ENCODE measurements at places on chromosomes 2 and 18.

- H3K4me1 ChIP-seq: peaks cover 29% of the 10 kb centered on the region
- no peak for DNase-seq
- no peak overlapping the region for H3K4me3 ChIP-seq
- no peak overlapping the region for H3K27ac ChIP-seq
Measured at GRCh38 chr2:213281156-213281555, 3.1 kb upstream of the SPAG16 start.

DNA sequence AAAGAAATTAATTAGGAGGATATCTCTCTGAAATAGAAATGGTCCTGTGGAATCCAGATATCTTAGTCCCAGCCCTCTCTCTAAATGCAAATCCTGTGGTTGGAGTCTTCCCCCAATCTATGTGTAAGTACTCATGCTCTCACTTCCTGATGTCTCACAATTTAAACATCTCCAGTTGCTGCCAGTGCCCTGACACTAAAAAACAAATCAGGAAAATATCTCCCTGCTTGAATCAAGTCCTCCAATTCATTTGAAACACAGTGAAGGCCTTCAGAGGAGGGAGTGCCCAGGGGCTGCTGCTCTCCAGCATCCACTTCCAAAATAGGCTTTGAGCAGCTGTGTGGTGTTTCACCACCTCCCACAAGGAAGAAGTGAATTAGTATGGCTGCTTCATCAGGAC is 413.8 kb downstream of the RAD51AP2 start:
- no peak overlapping the region for H3K27ac ChIP-seq
- H3K27me3 ChIP-seq: no peaks in the 10 kb centered on the region
- no peak overlapping the region for H3K4me3 ChIP-seq
- peaks cover 9% of the 10 kb centered on the region for H3K36me3 ChIP-seq
- no peaks in the 10 kb centered on the region for H3K4me1 ChIP-seq
- DNase-seq: no peak

DNA sequence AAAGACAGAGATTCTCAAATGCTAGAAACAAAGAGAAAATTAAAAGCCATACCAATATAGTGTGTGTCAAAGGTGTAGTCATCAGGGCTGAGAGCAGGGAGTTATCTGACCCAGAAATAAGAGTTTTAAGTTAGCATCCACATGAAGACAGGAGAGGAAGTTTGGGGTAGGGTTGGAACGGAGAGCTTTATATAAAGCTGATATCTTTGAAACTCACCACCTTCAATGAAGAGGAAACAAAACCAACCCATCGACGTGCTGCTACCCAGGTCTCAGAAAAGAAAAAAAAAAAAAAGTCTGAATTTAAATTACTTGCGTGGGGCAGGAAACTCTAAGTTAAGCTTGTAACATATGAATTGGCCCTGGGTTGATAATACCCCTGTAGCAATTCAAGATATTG is 42.4 kb downstream of the ARL4C start:
- H3K27ac ChIP-seq: no peak overlapping the region
- H3K4me3 ChIP-seq: no peak overlapping the region
- no peaks in the 10 kb centered on the region for H3K27me3 ChIP-seq
- no peak for DNase-seq
- peaks cover 56% of the 10 kb centered on the region for H3K4me1 ChIP-seq

DNA sequence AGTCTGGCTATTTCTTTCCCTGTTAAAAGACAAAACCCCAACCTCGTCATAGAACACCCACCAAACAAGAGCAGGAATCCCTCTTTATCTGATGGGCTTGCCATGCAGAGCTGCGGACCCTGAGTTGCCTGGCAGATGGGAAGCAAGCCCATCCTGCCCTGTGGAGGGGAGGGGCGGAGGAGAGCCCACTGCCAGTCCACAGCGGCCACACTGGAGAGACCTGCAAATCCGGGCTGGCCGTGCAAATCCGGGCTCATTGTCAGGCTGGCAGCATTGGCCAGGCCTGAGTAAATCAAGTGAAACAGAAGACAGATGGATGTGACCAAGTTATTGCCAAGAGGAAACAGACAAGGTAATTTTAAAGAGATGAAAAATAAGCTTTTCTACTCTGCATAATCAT is 22.0 kb downstream of the MYL12B start:
- H3K27ac ChIP-seq: no peak overlapping the region
- H3K4me3 ChIP-seq: no peak overlapping the region
- H3K36me3 ChIP-seq: no peaks in the 10 kb centered on the region
- peaks cover 6% of the 10 kb centered on the region for H3K4me1 ChIP-seq
- no peaks in the 10 kb centered on the region for H3K27me3 ChIP-seq
- DNase-seq: no peak

DNA sequence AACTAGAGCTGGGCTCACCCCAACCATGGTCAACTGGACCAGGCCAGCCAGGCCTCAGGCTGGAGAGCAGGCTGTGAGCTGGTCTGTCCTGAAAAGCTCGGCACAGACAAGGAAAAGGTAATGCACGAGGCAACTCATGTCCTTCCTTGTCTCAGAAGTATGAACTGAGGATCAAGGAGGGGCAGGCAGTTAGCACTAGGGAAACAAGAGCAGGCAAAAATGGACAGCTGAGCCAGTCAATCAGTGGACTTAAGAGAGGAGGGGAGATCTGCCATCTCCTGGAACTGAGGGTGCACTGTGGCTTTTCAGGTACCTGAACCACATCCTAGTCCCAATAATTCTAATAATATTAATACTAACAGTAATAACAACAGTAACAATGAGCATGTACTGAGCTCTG is 20.6 kb upstream of the WIPF1 start:
- no peak overlapping the region for H3K4me3 ChIP-seq
- peaks cover 2% of the 10 kb centered on the region for H3K27me3 ChIP-seq
- H3K27ac ChIP-seq: peak overlapping the region; percentile 28
- H3K4me1 ChIP-seq: peaks cover 52% of the 10 kb centered on the region
- H3K36me3 ChIP-seq: peaks cover 18% of the 10 kb centered on the region
- no peak for DNase-seq

DNA sequence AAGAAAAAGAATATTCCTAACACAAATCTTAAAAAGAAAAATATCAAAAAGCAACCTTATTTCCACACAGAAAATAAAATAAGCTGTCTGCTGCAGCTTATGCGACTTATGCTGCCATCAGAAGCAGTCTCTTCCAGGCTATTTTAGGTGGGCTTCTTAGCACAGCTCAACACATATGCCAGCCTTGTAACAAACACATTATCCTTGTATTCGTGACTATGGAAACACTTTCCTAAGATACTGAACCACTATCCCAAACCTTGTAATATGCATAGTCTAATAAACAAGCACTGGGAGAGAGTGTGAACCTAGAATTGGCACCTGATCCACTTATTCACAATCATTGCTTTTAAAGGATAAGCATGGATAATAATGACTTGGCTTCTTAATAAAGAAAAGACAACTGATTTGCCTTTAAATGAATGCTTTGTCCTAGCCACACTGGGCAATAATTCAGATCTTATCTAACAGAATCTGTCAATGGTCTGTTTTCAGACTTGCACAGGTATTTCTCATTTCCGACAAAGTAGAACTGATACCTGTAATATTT is 40.0 kb upstream of the RNU4ATAC start:
- H3K4me3 ChIP-seq: no peak overlapping the region
- H3K27ac ChIP-seq: peak overlapping the region; percentile 17
- no peaks in the 10 kb centered on the region for H3K27me3 ChIP-seq
- H3K4me1 ChIP-seq: peaks cover 39% of the 10 kb centered on the region

DNA sequence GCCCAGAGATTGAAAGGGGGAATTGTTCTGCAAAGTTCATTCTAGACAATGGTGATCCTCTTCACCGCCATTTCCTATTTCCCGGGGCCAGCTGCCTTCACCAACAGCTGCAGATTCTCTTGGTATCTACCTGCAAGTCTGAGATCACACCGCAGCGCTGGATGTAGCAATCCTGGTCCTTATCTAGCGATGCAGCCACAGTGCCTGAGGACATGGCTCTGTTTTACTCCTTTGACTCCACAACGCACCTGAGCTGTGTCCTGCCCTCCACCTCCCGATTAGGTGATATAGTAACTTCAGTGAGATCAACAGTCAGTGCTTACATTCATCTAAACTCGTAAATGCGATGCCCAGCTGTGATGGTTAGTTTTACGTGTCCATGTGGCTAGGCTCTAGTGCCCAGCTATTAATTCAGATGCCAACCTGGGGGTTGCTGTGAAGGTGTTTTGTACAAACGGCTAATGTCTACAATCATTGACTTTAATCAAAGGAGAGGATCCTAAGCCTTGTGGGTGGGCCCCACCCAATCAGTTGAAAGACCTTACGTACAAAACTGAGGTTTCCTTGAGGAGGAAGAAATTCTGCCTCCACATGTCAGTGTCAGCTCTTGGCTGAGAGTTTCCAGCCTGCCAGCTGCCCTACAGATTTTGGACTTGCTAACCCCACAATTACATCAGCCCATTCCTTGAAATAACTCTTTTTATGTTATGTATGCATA is 189.8 kb downstream of the SH3BP4 start:
- no peak overlapping the region for H3K27ac ChIP-seq
- no peaks in the 10 kb centered on the region for H3K4me1 ChIP-seq
- DNase-seq: no peak
- H3K36me3 ChIP-seq: no peaks in the 10 kb centered on the region

DNA sequence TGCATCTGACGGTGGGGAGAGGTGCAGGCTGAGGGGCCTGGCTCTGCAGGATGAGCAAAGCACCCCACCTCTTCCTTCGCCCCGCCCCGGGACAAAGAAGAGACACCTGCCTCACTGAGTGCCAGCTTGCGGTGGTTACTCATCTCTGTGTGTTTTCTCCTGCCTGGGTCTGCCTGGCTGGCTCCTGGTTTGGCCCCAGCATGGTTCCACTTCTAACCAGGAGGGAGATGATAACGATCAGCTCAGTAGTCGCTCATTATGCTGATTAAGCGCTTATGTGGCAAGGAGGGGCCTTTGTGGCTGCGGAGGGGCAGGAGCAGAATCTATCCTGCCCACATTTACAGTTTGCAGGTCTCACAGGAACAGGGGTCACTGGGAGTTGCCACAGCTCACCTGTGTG is 68.7 kb upstream of the EDAR start:
- no peak for DNase-seq
- H3K4me1 ChIP-seq: no peaks in the 10 kb centered on the region
- no peaks in the 10 kb centered on the region for H3K36me3 ChIP-seq
- no peak overlapping the region for H3K4me3 ChIP-seq
- H3K27ac ChIP-seq: no peak overlapping the region
- peaks cover 55% of the 10 kb centered on the region for H3K27me3 ChIP-seq

DNA sequence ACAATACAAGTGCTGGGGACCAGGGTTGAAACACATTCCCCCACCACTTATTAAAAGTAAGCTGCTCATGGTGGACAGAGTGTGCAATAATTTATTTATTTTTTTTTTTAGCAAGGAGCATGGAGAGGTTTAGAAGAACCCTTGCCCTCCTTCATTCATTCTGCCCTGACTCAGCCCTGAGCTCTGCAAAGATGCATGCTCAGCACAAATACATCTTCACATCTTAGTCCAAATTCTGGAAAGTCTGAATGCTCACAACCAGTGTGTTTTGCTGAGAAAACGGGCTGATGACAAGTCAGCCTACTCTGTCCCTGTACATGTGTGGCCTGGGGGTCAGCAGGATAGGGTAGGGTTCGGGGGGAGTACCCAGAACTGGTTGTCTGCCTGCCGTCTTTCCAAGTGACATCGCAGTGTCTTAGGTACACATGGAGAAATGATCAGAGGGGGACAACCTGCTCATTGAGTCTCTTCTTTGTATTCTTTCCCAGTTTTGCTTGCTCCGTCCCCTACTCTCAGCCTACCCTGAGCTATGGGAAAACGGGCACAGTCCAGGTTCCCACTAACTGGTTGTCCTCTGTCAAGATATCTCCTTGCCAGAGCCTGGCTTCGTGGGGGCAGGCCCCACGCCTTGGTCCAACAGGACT is 76.4 kb downstream of the ADD2 start:
- no peak overlapping the region for H3K27ac ChIP-seq
- H3K27me3 ChIP-seq: peaks cover 45% of the 10 kb centered on the region
- H3K4me1 ChIP-seq: peaks cover 11% of the 10 kb centered on the region
- H3K36me3 ChIP-seq: no peaks in the 10 kb centered on the region
- H3K4me3 ChIP-seq: no peak overlapping the region
- DNase-seq: no peak

- H3K4me3 ChIP-seq: no peak overlapping the region
- no peaks in the 10 kb centered on the region for H3K27me3 ChIP-seq
- H3K36me3 ChIP-seq: peaks cover 18% of the 10 kb centered on the region
- peak; percentile 30 for DNase-seq
Measured at GRCh38 chr2:56648802-56649201, 465.0 kb downstream of the CCDC85A start.

DNA sequence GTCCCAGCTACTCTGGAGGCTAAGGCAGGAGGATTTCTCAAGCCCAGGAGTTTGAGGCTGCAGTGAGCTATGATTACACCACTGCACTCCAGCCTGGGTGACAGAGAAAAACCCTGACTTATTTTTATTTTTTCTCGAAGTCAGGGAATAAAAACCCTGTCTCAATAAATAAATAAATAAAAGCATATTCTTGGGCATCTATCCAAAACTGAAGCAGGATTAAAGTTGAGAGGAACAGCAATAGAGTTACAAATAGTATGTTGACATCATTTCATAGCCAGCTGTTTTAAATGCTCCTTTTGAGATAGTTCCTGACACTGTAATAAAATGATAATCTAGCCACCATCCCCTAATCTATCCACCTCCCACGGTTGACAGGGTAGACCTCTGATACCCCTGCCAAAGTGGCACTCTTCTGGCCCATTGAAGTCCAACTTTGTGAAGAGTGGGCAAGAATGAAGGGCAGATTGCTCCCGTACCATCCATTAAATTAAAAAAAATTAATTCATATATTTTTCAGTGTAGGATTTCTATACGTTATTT is 42.3 kb upstream of the LPIN2 start:
- no peaks in the 10 kb centered on the region for H3K36me3 ChIP-seq
- H3K27ac ChIP-seq: no peak overlapping the region
- H3K27me3 ChIP-seq: peaks cover 8% of the 10 kb centered on the region

- H3K4me3 ChIP-seq: no peak overlapping the region
- H3K4me1 ChIP-seq: peaks cover 17% of the 10 kb centered on the region
- no peaks in the 10 kb centered on the region for H3K36me3 ChIP-seq
- no peak overlapping the region for H3K27ac ChIP-seq
Measured at GRCh38 chr2:150091846-150092245, 395.6 kb downstream of the RND3 start.

DNA sequence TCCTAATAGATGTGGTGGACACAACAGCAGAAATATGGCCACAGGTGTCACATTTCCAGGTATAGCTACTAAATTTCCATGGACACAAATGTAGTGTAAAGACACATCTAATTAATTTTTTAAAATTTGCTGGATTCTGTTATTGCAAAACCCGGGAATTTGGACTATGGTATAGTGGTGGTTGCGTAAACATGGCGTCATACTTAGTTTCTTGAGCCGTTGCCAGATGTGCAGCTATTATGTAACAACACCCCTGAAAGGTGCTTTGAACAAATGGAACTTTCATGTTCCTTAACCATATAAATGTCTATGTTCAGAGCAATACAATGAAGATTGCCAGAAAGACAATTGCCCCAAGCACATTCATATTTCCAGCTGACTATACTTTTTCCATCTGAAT is 85.9 kb downstream of the HRH4 start:
- no peaks in the 10 kb centered on the region for H3K36me3 ChIP-seq
- peaks cover 3% of the 10 kb centered on the region for H3K27me3 ChIP-seq
- DNase-seq: no peak
- H3K4me1 ChIP-seq: no peaks in the 10 kb centered on the region

Measured in HFFc6 (cell line).